Activated CD4-positive, alpha-beta T cell treated with anti-CD3 and anti-CD28 coated beads, Interleukin-2, Interleukin-4, amounts not matched to agents 100 ng/mL and 50 ng/mL, durations not matched to agents 16 hours and 8 hours (primary cell): ENCODE measurements at places on chromosomes 5 and 9.

- peak; percentile 52 for DNase-seq
Observed at GRCh38 chr5:7927466-7928375, 58.8 kb downstream of the MTRR start.

- no peak for DNase-seq
Observed at GRCh38 chr5:50576265-50576664, 90.2 kb upstream of the PARP8 start.

DNA sequence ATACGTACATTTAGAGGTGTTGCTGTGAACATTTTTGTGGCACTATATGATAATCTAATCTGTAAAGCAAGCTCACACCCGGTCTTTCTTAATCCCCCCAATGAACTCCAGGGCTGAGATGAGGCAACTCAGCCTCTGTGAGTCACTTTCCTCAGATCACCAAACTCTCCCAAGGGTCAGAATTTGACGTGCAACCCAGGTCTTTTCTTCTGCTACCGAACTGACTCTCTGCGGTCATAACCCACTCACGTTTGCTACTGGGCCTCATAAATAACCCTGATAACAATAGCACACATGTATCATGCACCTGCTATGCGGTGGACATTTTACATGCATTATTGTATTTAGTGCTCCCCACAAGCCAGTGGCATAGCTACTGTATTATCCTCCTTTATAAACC lies 153.1 kb downstream of the DROSHA start:
- no peak for DNase-seq

- no peak for DNase-seq
Observed at GRCh38 chr5:68418201-68418600, 202.6 kb downstream of the PIK3R1 start.

DNA sequence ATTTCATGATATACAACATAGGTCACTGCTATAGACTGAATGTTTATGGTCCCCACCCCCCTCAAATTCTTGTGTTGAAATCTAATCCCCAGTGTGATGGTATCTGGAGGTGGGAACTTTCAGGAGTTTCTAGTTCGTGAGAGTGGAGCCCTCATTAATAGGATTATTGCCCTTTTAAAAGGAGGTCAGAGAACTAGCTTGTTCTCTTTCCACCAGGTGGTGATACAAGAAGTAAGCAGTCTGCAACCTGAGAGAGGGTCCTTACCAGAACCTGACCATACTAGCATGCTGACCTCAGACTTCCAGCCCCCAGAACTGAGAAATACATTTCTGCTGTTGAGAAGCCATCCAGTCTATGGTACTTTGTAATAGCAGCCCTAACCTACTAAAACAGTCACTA lies 33.3 kb downstream of the TMEM161B start:
- DNase-seq = no peak

DNA sequence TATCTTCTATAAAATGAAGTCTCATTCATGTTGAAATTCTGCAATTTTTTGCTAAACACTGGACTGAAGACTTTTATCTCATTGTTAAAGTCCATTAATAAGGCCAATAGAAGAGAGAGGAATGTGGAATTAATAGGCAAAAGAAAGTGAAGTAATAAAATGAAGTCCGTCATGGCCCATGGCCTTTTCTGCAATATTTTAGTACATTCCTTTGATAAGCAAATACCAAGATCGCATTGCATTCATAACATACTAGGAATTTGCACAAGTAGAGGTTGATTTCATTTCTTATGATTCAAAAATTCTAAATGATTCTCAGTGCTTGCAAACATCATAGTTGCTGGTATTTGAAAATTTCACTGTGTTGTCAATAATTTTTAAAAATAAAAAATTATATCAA lies 664.0 kb downstream of the NR2F1-AS1 start:
- DNase-seq = no peak

DNA sequence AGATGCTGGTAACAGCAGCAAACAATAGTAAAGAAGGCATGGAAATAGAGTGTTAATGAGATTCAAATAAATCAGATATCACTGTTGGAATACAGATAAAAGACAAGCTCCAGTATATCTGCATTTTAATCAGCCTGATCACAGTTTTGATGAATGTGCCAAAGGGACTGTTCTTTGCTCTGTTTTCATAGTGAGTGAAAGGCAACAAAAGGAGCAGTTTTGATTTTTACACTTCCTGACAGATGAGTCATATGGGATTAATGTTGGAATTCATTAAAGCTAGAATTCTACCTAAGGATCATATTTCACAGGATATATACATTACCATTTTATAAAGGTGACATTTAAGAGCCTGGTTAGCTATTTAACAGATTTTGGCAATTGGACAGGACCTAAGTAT lies 743.3 kb upstream of the PTPRD start:
- no peak for DNase-seq

- no peak for DNase-seq
Observed at GRCh38 chr9:133111808-133112662, 9.0 kb downstream of the RALGDS start.

- no peak for DNase-seq
Observed at GRCh38 chr9:89890326-89890980, 285.6 kb downstream of the GADD45G start.

GRCh38 chr9:120490888-120491595 lies 88.9 kb downstream of the CDK5RAP2 start:
- DNase-seq = peak; percentile 40

DNA sequence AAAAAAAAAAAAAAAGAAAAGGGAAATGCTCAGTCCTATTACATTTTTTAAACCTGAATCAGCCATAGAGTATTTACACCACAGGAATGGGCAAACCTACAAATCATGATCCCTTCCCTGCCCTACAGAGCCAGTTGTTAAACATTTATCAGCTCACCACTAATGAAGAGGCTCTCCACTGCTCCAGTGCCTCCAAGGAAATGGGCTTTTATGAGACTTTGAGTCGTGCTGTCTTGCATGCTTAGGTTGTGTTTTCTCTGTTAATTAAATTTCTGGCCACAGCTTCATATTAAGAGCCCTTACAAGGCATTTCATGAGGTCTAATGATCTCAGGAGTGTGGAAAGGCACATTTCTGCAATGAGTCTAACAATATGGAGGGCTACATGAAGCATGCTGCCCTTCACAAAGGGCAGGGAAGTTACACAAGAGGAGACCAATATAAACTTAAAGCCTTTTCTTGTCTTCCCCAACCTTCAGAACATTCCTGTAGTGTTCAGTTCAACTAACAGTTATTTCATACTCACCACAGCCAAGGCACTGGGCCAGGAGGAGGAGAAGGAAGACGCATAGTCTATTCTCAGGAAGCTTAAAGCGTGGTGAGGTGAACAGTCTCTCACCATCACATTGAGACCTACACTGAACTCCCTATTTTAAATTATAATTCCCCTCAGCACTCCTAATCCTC lies 140.1 kb upstream of the ABCA1 start:
- DNase-seq = no peak

DNA sequence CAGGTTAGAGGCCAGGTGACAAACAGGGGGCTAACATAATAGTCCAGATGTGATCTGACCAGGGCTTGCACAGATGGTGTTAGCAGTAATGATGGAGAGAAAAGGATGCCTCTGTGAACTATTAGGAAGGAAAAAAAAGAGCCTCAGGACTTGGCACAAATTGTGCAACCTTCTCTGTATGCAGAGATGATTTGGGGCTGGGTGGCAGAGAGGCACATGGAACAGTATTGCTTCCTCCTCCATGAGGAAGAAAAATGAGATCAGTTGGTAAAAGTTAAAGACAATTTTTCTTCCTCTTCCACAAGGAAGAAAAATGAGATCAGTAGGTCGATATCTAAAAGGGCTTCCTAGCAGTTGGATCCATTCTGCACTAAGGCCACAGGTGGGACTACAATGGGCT lies 13.9 kb upstream of the ANXA6 start:
- no peak for DNase-seq

- DNase-seq = no peak
Observed at GRCh38 chr5:160262151-160263074, 33.1 kb downstream of the FABP6 start.

DNA sequence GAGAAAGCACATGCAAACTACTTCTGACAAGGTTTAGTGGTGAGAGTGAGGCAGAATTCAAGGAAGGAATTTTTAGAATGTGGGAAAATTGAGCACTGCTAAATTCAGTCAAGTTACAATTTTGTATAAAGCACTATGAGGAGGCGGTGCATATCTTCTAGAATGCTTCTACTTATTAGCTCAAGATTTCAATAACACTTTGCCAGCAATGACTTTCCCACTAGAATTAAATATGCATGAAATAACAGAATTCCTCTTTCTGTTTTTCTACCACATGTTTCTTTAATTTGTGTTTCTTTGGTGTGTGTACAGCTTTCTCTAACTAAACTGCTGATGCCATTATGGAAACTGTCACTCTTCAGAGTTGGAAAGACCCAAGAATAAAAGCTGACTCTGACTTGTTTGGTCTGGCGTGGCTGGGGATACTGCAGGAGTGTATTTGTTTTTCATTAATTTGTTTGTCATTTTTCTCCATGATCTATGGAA lies 163.5 kb downstream of the ARSB start:
- DNase-seq = no peak

DNA sequence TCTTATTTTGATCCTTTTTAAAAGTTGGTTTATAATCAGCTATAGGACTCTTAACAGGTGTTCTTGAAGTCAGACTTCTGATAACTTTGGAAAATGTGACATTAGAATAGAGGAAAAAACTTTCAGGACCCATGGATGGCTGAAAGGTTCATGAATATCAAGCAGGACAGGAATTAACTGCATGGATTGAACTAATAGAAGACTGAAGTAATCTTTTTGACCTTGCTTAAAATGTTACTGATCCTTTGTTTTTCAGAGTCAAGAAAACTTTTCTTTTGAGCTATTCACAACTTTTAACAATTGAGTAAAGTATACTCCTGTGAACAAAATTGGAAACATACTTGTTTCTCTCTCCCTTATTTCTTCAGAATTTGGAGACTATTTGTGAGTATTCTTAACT lies 79.2 kb downstream of the PLK2 start:
- no peak for DNase-seq

DNA sequence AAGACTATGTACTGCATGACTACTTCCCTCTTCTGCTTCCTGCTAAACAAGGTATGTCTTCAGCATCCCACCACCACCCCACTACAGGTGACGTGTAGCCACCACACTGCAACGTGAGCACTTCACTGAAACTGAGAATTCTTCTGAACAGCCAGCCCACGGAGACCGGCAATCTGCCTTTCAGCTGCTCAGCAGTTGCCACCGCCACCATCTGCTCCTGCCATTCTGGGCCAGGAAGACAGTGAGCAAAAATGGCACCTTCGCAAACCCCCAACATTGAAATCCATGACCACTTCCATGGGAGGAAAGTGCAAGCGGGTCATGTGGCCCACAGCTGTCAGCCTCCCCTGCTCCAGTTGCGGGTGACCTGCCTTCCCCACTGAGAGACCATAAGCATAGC lies 443.4 kb upstream of the ST8SIA4 start:
- DNase-seq = no peak

DNA sequence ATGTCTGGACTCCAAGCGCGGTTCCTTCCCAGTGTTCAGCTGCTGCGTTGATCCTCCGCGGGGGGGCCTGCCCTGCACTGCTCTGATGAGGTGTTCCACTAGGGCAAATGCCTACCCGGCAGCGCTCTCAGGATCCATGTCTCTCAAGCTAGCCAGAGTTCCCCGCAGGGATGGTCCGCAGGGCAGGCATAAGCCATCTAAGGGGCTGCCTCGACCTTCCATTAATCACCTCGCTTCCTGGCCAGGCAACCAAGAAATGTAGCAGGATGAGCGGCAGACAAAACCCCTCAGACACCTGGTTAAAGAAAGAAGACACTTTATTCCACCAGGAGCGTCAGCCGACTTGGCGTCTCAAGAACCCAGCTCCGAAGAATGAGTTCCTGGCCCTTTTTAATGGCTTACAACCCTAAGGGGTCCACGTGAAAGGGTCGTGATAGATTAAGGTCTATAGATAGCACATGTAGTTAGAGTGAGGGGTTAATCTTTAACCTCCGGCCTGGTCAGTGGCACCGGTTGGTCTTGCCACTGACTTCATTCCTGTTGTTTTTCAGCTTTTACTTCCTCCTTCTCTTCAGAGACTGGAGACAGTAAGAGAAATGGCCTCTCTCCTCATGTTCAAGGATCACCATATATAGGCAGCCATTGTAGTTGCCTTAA lies 47.2 kb upstream of the COX7C start:
- no peak for DNase-seq

DNA sequence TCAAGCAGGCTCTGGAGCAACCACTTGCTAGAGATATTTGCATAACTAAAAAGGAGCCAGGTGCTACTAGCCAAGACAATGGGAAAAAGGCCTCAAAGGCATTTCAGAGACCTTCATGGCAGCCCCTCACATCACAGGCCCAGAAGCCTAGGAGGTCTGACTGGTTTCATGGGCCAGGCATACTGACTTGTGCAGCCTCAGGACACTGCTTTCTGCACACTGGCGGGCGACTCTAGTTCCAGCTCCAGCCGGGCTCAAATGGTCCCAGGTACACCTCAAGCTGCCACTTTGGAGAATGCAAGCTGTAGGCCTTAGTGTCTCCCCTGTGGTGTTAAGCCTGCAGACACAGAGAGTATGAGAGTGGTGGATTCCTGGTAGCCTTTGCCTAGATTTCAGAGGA lies 27.1 kb downstream of the COX7C start:
- no peak for DNase-seq

GRCh38 chr5:140251527-140251973 lies 51.4 kb downstream of the PFDN1 start:
- peak; percentile 93 for DNase-seq

DNA sequence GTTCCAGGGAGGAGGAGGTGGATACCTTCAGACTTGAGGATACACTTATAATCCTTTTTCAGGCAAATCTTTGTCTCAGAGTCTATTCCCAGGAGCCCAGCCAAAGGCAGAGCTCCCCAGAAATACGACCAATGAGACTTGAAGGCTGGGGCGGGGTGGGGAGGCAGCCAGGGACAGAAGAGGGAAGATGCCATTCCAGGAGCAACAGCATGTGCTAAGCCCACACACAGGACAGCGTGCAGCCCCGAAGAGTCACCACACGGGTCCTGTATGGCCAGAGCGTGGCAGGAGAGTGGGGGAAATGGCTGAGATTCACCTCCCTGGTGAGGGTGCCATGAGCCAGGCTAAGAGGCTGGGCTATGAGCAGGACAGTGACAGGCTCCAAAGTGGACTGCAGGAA lies 35.2 kb downstream of the WHRN start:
- no peak for DNase-seq

DNA sequence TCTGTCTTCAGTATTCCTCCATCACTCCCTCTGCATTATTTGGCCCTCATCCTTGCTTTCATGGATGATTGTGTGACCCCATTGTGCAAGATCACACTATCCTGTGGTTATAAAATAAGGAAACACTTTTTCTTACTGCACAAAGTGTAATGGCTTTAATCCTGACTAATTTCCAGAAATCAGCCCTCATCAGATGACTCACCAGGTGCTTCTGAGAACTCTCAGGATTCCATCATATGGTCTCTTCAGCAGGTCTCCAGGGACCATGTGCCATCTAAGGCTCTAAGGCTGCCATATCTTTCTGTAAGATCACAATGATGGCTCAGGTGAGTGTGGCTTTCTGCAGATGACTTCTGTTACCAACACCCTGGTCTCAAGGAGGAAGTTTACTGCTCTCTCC lies 27.3 kb upstream of the FER start:
- peak; percentile 39 for DNase-seq

- DNase-seq = no peak
Observed at GRCh38 chr5:170028124-170028523, 47.8 kb upstream of the INSYN2B start.

GRCh38 chr9:113298924-113299770 lies 4.0 kb downstream of the RNF183 start:
- no peak for DNase-seq
